Fibroblast of skin of back (primary cell): ENCODE measurements at places on chromosomes 2 and 18.

DNA sequence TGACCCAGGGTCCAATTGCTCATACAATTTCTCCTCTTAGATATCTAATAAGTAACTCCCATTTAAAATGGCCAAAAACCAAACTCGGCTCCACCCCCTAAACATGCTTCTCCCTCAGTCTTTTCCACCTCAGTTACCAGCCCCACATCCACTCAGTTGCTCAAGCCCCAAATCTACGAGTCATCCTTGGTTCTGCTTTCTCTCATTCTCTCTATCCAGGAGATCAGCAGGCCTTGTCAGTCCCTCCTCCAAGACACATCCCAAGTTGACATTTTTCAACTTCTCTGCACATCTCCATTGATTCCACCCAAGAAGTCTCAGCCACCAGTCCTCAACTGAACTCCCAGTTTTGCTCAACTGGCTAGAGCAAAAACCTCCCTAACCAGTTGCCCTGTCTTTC is 40.5 kb upstream of the RTN4 start:
- DNase-seq: peak; percentile 53

DNA sequence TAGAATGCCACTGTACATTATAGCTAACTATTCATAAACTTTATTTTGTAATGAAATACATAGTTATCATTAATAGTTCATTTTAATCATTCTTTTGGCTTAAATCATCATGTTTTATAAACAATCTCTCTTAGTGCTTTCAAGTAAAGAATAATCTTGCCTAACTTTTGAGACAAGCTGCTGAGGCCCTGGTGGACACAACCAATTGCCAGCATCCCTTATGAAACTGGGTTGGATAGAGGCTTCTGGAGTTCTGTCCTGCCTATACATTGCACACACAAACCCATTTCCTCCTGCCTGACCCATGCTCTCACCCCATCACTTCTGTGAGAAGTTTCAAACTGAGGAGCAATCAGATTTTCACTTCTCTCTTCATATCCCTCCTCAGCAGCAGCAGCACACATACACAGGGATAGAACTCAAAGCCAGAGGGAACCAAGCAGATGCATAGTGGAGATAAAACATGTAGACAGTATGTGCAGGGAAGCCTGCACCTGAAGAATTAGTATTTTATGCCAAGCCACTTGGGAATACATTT is 450.0 kb upstream of the SLC14A2 start:
- DNase-seq: no peak

- DNase-seq: no peak
Observed at GRCh38 chr2:74020702-74021406, 36.1 kb downstream of the TET3 start.

DNA sequence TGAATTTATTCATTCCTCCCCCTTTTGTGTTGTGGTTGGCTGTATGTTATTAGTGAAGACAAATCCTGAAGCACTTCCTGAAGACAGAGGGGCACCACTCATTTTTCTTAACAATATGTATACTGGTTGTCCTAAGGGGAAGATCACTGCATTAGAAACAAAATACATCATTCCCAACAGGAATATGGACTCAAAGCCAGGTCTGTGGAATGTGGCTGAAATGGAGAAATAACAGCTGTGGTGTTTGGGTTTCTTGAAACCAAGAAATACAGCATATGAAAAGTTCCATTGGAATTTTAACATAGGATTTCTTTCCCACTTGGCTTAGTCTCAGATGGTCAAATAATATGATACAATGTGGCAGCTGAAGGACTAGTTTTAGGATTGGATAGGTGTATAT is 267.6 kb downstream of the KCNE4 start:
- no peak for DNase-seq

DNA sequence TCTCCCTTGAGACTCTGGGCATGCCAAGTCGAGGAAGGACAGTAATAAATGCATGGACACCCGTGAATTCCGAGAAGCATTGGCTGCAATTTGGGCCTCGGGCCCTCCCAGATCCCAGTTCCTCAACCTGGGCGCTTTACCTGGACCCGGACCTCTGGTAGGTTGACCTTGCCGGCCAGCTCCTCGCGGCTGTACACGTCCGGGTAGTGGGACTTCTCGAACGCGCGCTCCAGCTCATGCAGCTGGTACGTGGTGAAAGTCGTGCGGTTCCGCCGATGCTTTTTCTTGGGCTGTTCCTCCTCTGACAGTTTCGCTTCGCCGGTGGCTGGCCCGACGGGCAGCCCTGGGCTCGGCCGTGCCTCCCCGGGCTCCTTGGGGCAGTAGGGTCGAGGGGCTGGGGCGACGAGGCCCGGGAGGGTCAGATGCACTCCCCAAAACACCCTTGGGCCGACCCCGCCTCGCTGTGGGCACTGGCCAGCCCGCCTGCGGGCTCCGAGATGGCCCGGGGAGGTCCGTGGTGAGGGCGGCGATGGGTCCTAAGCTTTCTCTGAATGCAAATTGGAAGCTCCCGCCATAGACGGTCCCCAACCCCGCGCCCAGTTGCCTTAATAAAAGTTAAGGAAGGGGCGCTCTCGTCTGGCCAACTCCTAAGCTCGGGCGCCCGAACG is 899 bp downstream of the RAX start:
- DNase-seq: no peak

DNA sequence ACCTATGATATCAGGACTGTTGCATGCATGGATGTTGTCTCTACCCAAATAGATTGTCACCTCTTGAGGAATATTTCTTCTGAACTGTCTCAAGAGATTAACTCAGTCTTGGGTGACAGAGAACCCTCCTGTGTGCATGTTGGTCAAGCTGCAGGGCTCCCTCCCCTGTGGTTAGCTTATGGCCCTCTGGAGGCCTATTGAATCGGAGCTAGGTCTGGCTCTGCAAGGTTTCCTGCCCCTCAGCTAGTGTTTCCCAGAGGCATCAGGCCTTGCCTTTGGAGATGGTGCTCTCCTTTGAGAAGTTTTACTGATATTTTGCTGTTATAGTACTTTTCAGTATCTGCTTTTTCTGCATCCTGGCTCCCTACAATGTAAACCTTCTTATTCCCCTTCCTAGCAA is 769.2 kb upstream of the FAM98A start:
- DNase-seq: no peak

- peak; percentile 91 for DNase-seq
Observed at GRCh38 chr2:74845217-74845751, 11.4 kb downstream of the HK2 start.

GRCh38 chr18:44761812-44762211 is 81.1 kb downstream of the SETBP1 start:
- no peak for DNase-seq

DNA sequence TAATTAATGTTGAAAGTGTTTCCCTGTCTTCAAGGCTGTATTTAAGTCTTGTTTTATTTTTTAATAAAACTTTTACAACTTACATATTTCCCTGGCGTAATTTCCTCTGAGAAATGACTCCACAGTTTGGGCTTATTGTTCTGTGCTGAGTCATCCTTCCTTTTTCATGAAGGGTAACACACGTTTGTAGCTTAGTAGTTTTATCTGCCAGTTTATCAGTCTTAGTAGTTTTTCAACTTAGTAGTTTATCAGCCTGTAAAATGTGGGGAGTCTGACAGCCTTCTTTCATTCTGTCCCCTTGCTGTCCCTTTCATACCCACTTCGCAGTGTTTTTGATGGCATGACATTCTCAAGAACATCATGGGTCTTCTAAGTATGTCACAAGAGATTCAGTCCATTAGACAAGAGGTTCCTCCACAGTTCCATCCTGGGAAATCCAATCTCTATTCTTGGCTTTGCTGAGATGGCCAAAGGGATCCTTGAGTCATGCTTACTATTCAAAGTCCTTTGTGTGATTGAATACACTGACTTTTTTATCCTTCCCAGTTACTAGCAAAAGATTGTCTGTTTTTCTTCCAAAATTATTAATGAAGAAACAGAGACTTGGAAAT is 60.0 kb upstream of the SGPP2 start:
- DNase-seq: no peak

DNA sequence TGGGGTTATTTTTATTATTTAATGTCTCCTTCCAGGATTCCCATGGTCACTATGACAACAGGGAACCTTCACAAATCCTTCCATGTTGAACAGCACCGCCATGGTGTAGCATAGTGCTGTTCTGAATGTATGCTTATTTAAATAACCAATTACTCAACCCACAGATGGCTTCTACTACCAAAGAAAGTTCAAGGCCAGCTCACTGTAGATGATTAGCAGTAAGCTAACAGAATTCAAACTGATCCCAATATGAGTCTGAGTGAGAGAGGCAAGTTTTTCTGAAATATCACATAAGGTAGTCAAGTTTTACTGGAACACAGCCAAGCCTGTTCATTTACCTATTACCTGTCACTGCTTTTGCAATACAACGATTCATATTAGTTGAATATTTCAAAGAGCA is 51.2 kb downstream of the CLASP1 start:
- no peak for DNase-seq

GRCh38 chr2:58708565-58708964 is 467.4 kb upstream of the FANCL start:
- DNase-seq: no peak

GRCh38 chr2:41869542-41870264 is 178.1 kb upstream of the PKDCC start:
- DNase-seq: peak; percentile 57

DNA sequence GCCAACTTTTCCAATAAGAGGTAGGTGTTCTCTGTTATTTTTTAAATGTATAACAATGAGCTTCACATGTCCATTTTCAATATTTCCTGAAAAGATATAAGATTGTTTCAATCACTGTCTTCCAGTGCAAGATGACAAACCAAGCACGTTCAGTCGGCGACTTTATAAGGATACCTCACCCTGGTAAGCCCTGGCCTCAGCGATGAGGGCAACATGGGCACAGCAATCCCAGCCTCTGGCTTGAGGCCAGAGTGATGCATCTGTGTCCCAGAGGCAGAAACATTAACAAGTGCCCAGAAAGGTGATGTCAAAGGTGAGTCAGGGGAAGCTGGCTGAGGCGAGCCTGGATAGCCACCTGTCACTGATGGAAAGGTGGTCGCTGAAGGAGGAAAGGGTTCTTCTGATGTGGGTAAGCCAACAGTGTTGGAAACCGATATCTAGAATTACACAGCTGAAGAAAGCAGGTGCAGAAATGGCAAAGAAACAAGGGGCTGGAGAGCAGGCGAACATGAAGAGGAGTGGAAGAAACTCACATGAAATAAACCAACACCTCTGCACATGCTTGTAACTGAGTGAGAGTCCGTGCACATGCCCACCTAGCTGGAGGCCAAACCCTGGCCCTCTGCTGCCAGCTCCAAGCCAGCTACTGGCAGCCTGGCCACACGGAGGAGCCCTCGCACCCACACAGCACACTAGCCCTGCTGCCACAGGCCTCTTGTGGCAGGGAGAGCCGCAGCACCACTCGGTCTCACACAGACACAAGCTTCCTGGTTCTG is 65.5 kb downstream of the FBXO15 start:
- DNase-seq: peak; percentile 46

DNA sequence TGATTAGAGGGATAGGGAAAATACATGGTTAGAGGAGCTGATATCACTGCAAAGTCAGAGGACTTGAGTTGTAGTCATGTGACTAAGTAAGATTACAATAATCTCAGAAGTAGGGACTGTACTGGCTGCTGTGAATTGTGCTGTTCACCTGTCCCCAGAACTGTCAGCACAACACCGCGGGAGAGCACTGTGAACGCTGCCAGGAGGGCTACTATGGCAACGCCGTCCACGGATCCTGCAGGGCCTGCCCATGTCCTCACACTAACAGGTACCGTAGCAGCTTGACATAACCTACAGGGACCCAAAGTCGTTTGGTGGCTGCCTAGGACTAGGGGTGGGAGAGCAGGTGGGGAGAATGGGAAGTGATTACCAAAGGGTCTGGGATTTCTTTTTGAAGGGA is 132.8 kb upstream of the TTC39C start:
- DNase-seq: no peak

GRCh38 chr2:14960686-14961324 is 328.3 kb downstream of the LRATD1 start:
- DNase-seq: no peak

GRCh38 chr2:160892204-160892603 is 268.0 kb upstream of the TANK start:
- DNase-seq: no peak

- DNase-seq: no peak
Observed at GRCh38 chr2:182619276-182619675, 96.8 kb upstream of the DNAJC10 start.

DNA sequence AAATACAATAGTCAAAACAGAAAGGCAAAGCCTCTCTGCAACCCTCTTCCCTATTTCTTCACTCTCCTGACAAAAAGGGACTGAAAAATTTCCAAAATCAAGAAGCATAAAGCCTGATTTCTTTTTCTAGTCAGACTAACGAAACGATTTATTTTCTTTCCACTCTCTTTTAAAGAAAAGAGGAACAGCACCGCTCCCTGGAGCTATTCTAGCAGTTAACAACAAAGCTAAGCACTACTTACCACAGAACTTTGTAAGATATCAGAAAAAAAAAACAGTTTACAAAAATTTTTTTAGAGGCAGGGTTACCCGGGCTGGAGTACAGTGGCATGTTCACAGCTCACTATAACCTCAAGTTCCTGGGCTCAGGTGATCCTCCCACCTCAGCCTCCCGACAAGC is 14.4 kb upstream of the FHL2 start:
- no peak for DNase-seq

DNA sequence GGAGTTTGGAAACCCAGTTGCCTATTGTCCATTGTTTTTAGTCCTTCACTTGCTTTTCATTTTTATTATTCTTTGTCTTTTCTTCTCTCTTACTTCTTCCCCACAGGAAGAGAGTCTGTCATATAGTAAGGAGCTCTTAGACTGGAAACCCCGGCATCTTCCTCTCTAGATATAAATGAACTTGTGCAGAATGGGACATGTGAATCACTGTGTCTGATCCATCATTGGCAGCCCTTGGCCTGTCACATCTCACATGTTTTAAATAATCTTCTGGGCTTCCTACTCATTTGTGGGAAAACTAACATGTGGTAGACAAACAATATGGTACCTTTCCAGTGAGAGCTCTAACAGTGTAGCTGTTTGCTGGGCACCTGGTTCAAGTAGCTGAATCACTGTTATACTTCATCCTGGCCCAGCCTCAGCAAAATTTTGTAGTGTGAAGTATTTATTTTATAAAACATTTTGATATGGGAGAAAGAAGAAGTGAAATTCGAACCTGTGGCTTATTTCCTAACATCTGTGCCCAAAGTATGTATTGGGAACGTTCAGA is 112.8 kb downstream of the PHLPP1 start:
- DNase-seq: no peak

GRCh38 chr18:30945761-30946160 is 96.8 kb downstream of the DSC3 start:
- no peak for DNase-seq

- no peak for DNase-seq
Observed at GRCh38 chr2:73084971-73085370, 13.5 kb upstream of the SFXN5 start.

DNA sequence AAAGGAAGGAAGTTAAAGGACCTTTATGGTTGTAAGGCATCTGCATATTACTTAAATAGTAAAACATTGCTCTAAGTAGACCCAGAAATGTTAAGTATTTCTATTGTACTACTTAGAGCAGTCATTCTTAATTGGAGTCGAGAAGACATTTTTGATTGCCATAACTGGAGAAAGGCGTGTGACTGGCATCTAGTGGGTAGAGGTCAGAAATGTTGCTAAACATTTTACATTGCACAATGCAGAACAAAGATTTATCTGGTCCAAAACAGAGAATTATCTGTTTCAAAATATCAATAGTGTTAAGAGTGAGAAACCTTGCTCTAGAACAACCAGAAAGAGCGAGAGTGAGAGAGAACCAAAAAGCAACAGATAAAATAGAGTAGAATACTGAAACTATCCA is 23.3 kb upstream of the ROCK1 start:
- DNase-seq: peak; percentile 53

GRCh38 chr2:74216642-74217041 is 18.2 kb downstream of the MTHFD2 start:
- DNase-seq: no peak

GRCh38 chr2:135063210-135063609 is 11.1 kb downstream of the RAB3GAP1 start:
- no peak for DNase-seq
